ENCODE measurements at places on chromosomes 2 and 18.

DNA sequence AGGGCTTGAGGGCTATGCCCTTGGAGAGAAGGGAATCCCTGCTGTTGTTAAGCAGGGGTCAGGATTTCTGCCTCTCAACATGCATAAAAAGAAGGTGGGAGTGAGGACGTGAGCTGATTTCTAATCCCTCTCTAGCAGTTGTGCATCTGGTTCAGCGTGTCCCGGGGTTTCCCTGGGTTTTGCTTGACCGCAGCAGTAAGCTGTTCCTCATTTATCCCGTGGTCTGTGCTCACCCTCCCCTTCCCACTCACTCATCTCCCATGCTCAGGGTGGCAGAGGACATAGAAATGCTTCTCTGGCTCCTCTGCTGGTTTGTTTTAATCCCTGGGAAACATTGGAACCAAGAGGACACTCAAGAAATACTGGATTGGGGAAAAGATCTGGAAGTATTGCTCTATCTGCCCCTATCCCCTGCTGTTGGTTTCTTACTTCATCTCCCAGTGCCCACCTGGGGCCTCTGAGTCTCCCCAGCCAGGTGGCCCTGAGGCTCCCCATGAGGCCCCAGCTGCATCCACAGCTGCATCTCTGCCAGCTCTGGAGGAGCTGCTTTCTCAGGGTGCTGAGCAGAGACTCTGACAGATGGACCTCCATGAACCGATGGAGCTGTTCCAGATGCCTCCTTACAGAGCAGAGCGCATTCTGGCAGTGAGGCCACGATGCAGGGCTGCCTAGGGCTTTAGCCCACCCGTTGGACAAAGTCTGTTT is 36.1 kb downstream of the TET3 start:
- DNase-seq, result peak; percentile 24

- no peak for DNase-seq
Measured at GRCh38 chr18:64073971-64074370, 74.9 kb downstream of the LINC00305 start.

DNA sequence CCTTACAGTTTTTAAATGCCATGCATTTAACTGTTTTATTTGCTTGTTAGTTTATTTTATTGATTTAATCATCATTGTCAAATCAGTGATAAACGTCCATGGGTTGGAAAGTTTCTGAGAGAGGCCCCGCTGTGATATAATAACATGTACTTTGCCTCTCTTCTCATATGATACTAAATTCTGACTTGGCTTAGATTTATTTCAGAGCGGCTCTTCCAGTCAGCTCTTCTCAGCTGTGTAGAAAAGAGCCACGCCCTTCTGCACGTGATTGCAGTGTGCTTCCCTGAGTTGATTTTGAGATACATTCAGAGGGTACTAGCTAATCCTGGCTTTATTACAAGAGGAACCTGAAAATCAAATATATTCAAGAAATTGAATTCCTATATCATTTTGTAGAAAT is 218.6 kb downstream of the KCNE4 start:
- DNase-seq, result no peak

DNA sequence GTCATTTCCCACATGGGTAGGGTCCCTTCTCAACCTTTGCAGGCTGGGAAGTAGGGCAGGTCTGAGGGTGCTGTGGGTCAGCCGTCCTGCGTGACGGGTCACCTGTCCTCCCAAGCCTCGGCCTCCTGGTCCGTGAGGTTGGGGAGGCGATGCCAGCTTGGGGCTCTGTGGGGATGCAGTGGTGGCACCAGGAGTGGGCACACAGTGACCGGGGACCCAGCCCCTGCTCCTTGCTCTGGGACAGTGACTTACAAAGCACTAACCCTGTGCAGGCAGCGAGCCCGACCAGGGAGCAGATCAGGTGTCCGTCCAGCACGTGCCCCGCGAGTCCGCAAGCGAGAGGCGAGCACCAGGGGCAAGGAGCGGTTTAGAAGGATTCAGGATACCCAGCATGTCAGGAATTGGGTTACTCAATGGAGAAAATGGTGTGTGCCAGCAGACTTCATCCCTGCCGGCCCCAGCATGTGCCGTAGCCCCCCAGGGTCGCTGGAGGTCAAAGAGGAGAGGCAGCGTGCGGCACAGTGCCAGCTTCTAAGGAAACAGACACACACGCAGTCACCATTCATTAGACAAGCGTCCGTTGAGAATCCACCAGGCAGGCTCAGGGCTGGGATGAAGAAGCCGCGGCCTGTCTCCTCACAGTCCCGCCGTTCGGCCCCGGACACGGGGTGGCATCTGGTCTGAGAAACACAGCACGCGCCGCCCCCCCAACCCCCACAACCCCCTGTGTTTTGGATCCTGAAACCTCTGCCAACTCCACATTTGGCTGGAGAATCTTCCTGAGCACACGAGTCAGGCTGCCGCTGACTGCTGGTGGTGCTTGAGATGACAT is 11.7 kb downstream of the COLEC11 start:
- no peak for DNase-seq

DNA sequence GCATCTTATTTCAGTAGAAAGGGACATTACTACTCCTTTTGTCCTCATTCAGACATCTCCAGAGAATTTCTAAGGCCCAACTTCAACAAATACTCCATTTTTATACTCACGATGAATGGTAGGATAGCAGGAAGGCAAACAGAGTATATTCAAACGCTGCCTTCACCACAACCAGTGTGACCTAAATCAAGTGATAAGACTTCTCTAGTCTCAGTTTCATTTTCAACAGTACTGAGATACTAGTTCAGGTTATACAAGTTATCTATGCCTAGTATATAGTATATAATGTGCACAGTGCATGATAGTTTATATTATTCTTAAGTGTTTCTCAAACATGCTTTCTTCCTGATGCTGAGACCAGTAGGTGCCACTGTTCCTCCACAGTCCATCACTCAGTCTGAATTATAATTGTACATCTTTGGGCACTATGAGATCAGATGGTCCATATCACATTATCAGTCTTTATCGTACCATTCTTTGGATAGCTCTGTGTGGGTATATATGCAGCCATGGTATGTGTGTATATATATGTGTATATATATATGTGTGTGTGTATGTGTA is 66.3 kb upstream of the RPE start:
- DNase-seq, result no peak

DNA sequence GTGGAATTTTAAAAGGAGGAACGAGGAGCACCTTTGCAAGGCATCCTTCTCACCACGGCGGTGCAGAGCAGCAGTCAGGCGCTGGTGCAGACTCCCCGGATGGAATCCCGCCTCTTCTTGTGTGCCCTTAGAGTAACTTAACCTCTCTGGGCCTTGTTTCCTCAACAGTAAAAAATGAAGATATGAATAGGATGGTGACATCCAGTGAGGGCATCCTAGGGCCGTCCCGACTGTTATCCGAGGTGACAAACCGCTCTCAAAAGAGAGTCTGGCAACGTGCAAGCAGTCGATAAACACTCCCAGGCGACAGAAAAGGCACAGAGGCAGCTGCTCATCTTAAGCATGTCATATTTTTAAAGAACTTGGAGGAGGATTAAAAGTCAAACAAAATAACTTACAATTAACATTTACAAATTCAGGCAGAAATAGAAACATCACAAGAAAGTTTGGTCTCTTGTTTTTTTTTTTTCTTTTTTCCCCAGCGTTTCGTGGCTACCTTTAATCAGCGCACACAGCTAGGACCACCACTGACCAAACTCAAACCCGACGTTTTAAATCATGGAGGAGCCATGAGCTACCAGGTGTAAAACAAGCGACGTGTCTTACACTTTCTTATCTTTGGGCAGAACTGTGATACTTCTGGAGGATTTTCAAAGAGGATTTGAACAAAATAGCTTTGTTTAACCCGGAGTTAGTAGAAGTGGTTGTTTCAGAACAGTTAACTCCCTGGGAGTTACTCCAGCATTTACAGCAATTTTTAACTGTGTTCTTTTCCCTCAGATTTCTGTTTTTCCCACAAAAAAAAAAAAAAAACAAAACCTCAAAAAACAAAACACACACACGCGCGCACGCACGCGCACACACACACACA is 2.1 kb downstream of the MBP start:
- no peak for DNase-seq

DNA sequence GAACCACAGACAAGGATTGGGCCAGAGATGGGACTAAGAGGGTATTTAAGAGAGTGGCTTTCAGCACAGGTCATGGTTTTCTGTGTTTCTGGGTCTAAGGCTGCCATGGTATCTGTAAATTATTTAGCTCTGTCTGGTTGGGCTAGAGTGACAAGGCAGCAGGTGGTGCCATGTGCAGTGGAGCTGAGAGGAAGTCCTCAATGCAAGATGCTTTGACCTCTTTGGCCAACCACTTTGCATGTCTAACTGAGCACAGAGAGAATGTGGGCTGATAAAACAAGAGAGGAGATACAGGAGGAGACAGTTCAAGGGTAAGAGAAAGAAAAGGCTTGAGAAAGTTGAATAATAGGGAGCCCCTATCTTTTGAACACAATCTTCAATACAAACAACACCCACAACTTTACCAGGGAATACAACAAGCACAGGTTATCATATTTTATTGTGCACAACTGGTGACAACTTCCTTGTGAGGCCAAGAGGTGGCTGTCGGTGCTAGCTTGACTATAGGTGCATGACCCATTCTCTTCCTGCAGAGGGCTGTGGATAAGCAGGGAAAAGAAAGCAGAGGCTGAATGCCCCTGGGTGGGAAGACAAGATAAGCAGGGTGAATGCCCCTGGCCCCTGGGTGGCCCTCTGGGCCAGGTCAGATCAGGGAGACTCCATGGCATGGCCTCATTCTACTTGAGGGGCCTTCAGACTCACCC is 12.3 kb downstream of the FLACC1 start:
- DNase-seq, result no peak

- DNase-seq, result no peak
Measured at GRCh38 chr2:27162151-27163121, 13.6 kb downstream of the TCF23 start.

Measured in CD8-positive, alpha-beta T cell (primary cell).